CD4-positive, alpha-beta memory T cell (primary cell): ENCODE measurements at places on chromosomes 12 and 14.
A peak's percentile ranks its signal among the peaks of the same experiment; 100 is the strongest.

GRCh38 chr14:94914191-94914590 lies 144.3 kb upstream of the GSC start:
- DNase-seq = no peak

DNA sequence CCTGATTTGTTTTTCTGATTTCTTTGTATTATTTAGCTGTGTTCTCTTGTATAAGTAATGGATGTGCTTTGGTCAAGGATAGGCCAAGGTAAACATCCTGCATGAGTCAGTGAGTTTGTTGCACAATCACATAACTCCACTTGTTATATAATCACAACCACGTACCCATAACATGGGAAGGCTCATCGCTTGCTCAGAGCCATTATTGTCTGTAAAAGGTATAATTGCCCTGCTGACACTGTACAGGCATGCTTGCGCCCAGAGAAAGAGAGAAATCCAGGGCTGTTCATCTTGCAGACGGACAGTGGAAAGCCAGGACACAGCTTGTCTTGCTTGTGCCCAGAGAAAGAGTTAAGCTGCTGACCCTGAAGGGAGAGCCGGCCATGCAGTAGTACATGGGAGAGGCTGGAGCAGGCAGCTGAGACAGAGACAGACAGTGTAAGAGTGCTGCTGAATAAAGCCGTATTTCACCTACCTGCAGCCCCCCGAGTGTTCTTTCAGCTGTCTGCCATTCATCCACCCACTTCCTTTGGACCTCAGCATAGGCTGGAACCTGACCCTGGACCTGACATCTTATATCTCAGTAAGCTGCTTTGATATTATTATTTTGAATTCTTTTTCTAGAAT lies 174.7 kb upstream of the DAAM1 start:
- no peak for DNase-seq

- no peak for DNase-seq
Observed at GRCh38 chr12:76010732-76011458, 20.7 kb downstream of the PHLDA1 start.

- DNase-seq = peak; percentile 48
Observed at GRCh38 chr12:68290126-68290525, 36.7 kb upstream of the IL22 start.

DNA sequence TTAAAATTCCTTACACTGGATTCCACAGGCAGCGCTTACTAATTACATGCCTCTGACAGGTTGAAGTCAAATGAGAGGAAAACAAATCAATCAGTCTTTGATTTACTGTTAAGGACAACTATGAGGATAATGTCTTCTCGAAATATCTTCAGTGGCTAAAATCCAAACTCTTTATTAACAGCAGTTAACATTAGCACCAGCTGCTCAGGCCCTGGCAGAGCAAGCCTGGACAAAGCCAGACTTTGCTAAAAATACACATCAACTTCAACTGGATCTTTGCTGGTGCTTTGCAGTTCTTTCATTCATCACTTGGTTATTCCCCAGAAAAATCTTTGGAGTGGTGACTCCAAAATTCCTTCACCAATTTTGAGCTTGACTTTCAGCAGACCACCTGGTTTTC lies 98.7 kb downstream of the HECTD4 start:
- DNase-seq = no peak
